ENCODE measurements at places on chromosomes 12 and 14.

DNA sequence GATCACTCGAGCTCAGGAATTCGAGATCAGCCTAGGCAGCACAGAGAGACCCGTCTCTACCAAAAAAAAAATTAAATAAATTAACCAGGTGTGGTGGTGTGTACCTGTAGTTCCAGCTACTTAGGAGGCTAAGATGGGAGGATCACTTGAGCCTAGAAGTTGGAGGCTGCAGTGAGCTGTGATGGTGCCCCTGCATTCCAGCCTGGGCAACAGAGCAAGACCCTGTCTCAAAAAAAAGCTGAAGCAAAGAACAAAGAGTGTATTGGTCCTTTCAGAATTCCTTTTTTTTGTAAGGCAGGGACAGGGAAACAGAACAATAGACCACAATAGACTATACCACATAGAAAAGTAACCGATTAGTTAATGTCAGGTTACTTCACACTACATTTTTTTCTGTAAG lies 47.4 kb downstream of the MARK3 start:
- no peak for DNase-seq

DNA sequence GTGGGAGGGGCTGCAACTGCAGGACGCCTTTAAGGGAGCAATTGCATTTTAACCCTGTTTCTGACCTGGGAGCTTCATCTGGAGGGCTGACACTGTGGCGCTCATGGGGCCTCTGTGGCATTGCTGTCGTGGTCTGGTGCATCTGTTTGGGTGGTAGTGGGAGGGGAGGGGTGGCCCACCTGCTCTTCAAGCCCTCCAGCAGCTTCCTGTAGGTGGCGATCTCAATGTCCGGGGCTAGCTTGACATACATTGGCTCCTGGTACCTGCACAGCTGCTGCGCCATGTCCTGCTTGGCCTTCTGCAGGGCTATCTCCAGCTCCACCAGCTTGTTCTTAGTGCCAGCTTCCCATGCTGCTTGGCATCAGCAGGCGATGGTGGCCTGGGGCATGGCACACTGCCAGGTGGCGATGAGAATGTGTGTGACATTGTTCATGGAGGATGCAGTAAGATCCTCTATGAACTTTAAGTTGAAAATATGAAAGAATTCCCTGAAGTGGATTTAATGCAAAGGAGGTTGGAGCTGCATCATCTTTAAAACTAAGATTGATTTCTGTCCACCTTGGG lies 7.7 kb upstream of the KRT82 start:
- DNase-seq = no peak

DNA sequence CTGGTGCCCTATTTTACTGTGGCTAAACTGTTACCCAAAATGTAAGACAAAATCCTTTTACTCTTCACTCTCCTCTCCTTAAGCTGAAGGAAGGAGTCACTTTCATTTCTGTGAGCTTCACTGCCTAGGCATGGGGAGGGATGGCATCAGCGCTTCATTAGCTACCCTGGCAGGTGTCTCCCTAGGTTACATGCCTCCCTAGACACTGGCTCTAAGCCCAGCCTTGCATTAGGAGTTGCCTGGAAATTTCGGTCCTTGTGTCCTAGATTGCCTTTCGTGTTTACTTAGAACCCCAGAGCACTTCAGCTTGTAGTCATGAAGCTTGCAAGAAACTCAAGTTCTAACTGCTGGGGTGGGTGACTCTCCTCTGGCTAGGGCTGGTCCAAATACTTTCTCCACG lies 520.5 kb upstream of the STXBP6 start:
- no peak for DNase-seq

- DNase-seq = no peak
Observed at GRCh38 chr12:124248941-124249825, 45.7 kb upstream of the RFLNA start.

GRCh38 chr14:95533822-95534221 lies 1.0 kb upstream of the GLRX5 start:
- DNase-seq = no peak

- no peak for DNase-seq
Observed at GRCh38 chr14:60984196-60984595, 3.2 kb downstream of the SLC38A6 start.

GRCh38 chr12:24966951-24967564 lies 18.2 kb upstream of the BCAT1 start:
- no peak for DNase-seq

DNA sequence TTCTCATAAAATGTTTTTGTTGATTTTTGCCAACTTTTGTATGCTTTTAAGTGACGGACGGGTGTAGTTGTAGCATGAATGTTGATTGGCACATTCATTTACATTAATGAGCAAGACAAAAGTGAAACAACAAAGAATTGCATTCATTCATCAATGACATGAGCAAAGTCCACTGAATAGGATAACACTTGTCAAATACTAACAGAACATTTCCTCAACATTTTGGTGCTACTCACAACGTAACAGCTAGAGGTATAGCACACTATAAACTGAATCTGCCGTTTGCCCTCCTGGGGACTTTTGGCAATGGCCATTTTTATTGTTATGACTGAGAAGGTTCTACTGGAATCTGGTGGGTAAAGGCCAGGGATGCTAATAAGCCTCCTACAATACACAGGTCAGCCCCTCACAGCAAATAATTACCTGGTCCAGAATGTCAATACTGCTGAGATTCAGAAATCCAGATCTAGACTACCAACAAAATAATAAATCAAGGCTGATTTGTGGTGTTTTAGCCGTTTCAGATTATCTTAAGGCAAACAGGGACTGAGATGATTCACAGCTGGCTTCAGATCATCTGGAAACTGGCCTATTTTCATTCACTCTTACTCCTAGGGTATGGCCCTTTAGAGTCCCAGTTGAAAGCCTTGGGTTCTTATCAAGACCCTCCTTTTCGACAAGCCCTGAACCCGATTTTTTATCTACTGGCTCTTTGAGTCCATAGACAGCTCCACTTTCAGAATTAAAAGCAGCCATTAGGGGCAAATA lies 22.5 kb upstream of the CDKN3 start:
- no peak for DNase-seq

DNA sequence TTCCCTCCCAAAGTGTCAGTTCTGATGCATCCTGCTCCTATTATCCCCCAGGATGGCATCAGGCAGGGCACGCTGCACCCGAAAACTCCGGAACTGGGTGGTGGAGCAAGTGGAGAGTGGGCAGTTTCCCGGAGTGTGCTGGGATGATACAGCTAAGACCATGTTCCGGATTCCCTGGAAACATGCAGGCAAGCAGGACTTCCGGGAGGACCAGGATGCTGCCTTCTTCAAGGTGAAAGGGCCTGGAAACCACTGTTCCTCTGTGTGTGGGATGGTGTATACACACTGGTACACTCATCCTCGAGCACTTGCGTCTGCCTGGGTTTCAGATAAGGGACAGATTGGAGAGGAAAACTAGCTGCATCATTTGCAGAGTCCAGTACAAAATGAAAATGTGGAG lies 1.0 kb downstream of the IRF9 start:
- DNase-seq = no peak

- DNase-seq = no peak
Observed at GRCh38 chr12:15522574-15523187, 200.4 kb downstream of the PTPRO start.

DNA sequence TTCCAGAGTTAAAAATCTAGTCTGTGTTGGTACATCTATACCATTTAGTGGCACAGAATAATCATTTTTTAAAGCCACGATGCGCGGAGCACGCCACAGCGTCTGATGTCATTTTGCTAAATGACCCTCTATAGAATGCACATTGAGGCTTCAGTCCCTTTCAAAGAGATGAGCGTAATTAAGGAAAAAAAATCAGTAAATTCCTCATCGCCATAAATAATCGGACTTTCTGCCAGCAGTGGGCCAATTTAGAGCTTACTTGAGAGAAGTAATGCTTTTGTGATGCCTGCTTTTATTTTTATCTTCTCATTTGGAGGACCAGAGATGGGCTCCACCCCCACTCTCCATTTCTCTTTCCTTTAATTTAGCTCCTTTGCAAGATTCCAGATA lies 4.0 kb downstream of the ASCL1 start:
- no peak for DNase-seq

GRCh38 chr14:53144244-53144643 lies 8.9 kb downstream of the DDHD1 start:
- no peak for DNase-seq

GRCh38 chr12:56687223-56688128 lies 608 bp downstream of the PTGES3 start:
- DNase-seq = peak; percentile 26

DNA sequence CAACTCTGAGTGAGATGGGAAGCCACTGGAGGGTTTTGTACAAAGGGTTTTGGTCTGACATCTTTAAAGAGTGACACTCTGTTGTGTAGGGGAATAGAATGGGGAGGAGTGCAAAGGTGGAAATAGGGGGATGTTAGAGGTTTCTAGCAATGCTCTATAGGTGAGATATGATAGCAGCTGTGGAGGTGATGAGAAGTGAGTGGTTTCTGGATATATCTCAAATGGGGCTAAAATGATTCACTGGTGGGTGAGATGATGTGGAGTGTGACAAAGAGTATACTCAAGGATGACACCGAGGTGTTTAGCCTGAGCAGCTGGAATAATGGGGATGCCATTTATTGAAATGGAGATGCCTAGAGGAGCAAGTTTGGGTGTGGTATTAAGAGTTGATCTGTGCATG lies 426.4 kb downstream of the PCNX1 start:
- no peak for DNase-seq

DNA sequence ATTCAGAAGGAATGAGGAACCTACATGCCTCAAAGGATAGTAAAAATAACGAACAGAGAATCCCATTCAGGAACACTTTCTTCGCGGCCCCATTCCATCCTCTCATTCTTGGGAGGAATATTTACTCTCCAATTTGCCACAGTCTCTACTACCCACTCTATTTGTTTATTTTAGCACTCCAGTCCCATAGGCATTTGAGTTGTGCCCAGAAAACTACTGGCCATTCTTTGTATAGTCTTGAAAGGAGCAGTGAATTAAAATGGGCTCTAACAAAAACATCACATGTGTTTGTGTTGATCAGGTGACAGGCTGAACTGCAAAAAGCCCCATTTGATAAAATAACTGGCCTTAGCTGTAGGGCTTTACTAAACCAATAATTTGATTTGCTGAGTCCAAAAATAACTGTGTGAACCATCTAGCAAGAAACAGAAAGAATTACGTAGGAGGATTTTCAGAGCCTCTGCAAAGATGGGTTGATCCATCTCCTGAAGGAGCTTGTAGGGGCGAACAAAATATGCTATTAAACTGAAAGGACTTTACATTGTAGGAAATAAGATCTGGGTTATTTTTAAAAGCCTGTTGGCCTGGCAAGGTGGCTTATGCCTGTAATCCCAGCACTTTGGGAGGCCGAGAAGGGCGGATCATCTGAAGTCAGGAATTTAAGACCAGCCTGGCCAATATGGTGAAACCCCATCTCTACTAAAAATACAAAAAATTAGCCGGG lies 142.3 kb upstream of the CPNE8 start:
- DNase-seq = no peak

DNA sequence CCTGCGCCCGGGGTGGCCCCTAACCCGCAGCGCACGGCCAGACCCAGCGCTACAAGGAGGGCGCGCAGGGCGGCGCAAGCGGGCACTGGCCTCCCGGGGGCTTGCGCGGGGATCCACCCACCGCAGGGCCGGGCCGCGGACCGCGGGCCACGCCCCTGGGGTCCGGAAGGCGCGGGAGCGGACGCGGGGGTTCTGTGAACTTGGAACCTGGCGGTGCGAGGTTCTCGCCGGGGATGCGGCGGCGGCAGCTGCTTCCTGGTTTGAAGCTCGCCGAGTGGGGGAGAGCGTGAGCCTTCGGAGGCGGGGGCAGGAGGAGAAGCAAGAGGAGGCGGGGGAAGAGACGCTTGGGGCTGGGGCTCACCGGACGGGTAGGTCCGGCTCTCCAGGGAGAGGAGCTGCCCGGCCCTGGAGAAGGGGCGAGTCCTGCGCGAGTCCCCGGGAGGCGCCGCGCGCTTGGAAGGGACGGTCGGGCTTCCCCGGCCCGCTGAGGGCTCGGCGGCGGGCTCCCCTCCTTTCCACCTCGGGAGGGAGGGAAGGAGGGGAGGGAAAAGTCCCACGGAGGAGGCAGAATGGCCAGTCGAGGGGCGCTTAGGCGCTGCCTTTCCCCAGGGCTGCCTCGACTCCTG lies at the start of gene PRKCH:
Gene PRKCH, plus strand, starts transcription at position 195 of the 626 bp plus-strand sequence. CDS start 523 bp downstream, outside the sequence.
- peak; percentile 50 for DNase-seq

GRCh38 chr14:53147208-53147607 lies 5.9 kb downstream of the DDHD1 start:
- no peak for DNase-seq

- DNase-seq = no peak
Observed at GRCh38 chr12:57603815-57604453, 690 bp upstream of the DTX3 start.

GRCh38 chr12:30025317-30025716 lies 241.6 kb upstream of the TMTC1 start:
- DNase-seq = no peak

DNA sequence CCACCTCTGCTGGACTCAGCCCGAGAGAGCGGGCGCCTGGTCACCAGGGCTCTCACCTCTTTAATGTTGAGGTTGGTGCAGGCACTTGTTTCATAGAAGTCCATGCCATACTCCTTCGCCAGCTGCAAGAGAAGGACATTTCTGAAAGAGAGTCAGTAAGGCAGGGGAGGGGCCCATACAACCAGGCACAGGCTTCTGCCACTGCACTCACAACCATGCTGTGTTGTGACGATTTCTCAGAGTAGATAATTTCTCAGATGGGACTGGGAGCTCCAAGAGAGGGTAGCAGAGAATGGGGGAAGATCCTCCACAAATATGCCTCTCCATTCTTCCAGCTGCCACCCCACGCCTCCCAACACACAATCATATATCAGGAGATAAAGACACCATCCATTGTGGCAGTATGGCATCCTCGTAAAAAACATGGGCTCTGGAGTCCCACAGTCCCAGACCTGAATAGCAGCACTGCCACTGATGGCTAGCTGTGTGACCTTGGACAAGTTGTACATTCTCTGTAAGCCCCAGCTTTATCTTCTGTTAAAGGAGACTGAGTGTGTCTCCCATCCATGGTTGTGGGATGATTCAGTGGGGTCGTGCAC lies 6.2 kb upstream of the GPX2 start:
- no peak for DNase-seq

DNA sequence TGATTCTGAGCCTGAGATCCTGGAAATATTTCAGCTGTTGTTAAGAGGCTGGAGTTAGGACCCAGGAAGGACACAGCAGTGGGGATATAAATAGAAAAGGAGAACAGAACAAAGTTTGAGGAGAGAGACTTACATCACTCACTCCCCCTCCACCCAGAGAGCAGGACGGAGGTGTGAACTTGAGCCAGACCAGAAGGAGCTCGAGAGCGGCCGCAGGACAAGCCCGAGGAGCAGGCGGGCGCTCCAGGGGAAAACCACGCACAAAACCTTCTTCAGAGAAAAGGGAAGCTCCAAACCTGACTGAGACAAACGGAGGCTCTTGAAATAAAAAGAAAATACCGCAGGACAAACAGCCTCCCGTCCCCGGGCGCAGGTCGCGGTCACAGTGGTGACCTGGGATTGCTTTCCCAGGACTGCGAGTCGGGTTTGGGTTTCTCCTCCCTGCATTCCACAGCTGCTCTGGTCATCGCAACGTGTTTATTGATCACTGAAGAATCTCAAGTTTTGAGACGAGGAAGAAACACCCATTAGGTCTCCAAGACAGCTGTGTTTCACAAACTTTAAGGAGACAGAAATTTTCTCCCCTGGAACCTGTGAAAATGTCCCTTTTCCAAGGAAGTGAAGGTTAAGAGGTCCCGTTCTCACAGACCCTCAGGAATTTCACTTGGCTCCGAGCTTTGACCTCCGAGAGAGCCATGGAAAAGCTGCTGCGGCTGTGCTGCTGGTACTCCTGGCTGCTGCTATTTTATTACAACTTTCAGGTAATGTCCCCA lies at the start of gene ADGRD1:
Gene ADGRD1, plus strand, starts transcription at position 137 of the 773 bp plus-strand sequence. Its CDS starts 559 bp downstream, at position 696.
- DNase-seq = no peak

- DNase-seq = no peak
Observed at GRCh38 chr14:56199982-56200577, 81.9 kb downstream of the PELI2 start.
